Stimulated activated naive CD8-positive, alpha-beta T cell treated with anti-CD3 and anti-CD28 coated beads, Interleukin-15, Interleukin-2, amounts not matched to agents 100 U/mL and 50 U/mL, for 24 hours (primary cell): ENCODE measurements at places on chromosomes 7 and 10.

- no peak for DNase-seq
Observed at GRCh38 chr7:111025006-111025405, 65.9 kb upstream of the LRRN3 start.

DNA sequence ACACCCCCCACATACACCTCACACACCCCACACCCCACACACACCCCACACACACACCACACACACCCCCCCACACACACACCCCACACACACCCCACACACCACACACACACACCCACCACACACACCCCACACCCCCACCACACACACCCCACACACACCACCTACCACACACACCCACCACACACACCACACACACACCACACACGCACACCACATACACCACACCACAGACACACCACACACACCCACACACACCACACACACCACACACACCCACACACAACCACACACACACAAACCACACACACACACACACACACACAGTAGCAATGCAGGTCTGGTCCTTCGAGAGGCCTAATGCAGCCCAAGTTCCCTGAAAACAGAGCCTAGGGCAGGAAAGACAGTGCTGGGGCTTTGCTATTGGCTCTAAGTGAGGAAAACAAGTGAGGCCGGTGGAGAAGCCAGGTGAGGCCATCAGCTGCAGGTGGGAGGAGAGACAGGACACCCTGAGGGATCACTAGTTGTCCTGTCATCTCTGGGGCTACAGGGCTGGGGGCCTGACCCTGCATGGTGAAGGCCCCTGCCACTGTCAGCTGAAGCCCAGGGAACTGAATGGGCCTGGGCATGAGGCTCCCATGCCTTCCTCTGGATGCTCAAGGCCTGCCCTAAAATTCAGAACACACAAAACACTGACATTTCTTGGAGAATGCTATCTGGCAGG is 92.6 kb downstream of the CYTH3 start:
- no peak for DNase-seq

- DNase-seq = no peak
Observed at GRCh38 chr7:87199241-87199640, 20.3 kb downstream of the TMEM243 start.

DNA sequence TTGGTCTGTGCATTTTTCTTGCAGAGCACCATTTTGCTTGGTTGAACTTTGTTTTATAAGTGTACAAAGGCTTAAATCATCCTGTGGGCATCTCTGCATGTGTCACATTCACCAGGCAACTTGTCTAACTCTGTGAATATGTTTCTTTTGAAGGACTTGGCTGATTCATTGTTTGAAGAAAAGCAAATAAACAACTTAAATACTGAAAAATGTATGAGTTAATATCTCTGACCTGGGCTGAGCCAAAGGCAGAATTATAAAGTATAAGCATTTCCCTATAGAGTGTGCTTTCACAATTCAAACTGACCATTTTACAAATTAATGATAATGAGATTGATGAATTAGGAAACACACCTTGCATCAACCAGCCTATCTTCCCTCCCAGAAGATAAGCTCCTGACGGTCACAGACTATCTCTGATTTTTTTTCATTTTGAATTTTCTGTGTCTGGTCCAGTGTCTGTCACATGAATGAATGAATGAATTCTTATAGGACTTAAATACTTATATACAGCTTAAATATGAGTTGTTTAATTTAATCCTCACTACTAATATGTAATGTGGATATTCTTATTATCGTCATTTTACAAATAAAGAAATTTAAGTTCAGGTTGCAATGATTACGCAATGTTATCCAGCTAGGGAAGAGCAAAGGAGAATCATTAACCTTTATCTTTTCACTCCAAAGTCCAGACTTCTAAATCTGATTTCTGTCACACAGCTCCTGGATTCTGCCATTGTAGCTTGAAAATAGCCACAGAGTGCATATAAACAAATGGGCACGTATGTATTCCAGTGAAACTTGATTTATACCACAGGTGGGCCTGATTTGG is 182.0 kb upstream of the PHYHIPL start:
- no peak for DNase-seq

GRCh38 chr7:112076324-112076723 is 129.9 kb downstream of the DOCK4 start:
- DNase-seq = no peak

DNA sequence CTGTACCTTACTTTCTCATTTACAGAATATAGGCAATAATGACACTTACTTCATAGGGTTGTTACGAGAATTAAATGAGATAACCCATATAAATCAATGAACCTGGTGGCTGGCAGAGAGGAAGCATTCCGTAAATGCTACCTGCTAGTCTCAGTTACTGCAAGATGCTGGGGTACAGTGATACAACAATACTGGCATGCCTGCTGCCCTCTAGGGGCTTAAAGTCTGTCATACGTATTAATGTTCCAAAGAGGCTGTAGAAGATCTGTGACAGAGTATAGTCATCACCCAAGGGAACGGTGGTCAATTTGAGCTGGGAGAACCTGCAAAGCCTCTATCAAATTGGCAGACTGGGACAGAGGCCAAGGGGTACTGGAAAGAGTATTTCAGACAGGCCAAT is 421.5 kb downstream of the GPAM start:
- DNase-seq = no peak

DNA sequence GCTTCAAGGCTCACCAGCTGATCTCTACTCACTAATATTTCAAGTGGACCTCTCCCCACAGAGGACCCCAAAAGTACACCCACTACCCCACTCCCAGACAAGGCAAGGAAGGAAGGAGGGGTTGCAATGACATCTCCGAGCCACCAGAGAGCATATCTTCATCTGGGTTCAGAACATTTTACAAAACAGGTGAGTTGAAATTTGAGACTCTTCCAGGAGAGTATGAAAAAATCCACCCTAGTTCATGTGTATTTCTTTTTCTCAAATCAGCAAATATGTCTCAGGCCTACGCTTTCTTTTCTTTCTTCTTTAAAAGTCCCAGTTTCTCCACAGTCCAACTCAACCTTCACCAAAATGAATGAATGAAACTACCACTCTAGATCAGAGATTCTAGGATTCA is 61.9 kb downstream of the SGMS1 start:
- no peak for DNase-seq

- no peak for DNase-seq
Observed at GRCh38 chr7:55246171-55246570, 119.0 kb upstream of the LANCL2 start.

GRCh38 chr10:36148207-36148606 is 506.1 kb upstream of the FZD8 start:
- no peak for DNase-seq

DNA sequence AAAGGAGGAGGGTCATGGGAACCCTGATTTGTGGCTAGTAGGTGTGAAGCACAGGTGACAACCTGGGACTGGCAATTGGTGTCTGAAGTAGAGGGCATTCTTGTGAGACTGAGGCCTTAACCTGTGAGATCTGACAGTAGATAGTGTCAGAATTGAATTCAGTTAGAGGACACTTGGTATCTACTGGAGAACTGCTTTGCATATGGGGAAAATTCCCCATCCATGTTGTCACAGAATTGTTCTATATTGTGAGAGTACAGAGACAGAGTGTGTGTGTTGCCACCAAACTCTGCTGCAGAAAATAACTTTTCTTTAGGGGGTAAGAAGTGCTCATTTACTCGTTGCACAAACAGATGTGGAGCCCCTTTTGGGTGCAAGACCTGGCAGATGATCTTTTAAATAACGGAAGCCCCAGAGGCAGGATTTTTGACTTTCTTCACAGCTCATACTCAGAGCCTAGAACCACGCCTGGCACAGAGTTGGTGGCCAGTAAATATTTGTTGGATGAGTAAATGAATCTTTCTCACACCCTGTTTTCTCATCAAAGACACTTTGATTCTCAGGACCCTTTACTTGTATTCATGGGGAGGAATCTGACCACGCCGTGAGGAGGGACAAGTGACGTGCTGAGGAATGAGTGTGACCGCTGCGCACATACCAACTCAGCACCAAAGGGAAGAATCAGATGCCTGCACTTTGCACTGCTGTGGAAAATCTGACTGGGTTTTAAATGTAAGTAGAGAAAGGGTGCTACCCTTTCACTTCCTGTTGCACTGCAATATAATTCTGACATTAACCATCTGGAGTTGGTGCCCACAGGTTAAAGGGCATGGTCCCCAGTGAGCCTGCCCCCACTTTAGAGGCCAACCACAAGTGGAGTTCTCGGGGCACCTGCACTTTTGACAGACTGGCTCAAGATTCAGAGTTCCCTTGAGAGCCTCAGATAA is 39.2 kb upstream of the SDHAF3 start:
- peak; percentile 6 for DNase-seq

DNA sequence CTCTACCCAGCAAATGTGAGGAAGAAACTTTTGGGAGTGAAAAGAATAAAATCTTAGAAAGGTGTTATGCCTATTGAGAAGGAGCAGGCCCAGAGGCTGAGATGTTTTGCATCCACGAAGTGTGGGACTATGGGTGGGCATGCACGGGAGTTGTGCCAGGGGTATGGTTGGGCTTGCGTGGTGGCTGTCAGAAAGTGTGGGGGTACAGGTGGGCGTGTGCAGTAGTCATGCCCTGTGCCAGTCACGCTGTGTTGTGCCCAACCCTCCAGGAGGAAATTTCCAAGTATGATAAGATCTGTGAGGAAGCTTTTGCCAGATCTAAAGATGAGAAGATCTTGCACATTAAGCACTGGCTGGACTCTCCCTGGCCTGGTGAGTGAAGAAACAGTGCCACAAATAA is 52.9 kb upstream of the ZMIZ2 start:
- DNase-seq = no peak
